ENCODE measurements at places on chromosomes 7 and 10.

GRCh38 chr10:95276367-95277200 lies 14.2 kb downstream of the PDLIM1 start:
- no peak for DNase-seq

DNA sequence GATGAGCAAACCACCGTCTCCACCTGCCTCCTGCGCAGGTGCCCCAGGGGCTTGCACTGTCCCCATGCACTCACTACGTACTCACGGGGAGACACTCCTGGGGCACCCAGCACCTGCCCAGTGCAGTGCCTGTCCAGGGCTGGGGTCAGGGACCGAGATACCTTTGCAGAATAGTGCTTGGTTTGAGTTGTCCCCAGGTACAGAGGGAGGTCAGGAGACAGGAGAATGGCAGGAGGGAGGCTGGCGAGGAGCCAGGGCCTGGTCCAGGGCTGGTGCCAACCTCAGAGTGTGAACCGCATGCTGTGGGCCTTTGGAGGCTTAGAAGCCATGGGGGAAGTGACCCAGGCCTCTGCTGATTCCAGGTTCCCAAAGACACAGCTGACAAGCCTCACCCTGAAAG lies 110.1 kb upstream of the GPR26 start:
- no peak for DNase-seq

- no peak for DNase-seq
Measured at GRCh38 chr7:80357530-80357929, 154.3 kb downstream of the GNAT3 start.

GRCh38 chr10:129381741-129382140 lies 85.3 kb upstream of the MGMT start:
- no peak for DNase-seq

DNA sequence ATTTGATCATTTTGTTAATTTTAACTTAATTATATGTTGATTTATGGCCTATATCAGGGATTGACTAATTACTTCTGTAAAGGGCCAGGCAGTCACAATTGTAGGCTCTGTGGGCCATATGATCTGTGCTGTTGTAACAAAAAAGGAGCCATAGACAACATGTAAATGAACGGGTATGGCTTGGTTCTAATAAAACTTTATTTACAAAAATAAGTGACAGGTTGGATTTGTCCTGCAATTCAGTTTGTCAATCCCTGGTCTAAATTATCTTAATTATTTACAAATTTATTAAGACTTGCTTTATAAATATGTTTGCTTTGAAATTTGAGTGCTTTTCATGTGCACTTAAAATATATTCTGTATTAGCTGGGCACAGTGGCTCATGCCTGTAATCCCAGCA lies 2.9 kb upstream of the HK1 start:
- DNase-seq = no peak

Data from naive thymus-derived CD8-positive, alpha-beta T cell (primary cell).